ENCODE measurements at places on chromosomes 1 and 21.

- no peak for DNase-seq
Observed at GRCh38 chr1:14553711-14554110, 44.8 kb upstream of the KAZN start.

- DNase-seq: no peak
Observed at GRCh38 chr1:116258668-116259419, 114.2 kb upstream of the ATP1A1 start.

DNA sequence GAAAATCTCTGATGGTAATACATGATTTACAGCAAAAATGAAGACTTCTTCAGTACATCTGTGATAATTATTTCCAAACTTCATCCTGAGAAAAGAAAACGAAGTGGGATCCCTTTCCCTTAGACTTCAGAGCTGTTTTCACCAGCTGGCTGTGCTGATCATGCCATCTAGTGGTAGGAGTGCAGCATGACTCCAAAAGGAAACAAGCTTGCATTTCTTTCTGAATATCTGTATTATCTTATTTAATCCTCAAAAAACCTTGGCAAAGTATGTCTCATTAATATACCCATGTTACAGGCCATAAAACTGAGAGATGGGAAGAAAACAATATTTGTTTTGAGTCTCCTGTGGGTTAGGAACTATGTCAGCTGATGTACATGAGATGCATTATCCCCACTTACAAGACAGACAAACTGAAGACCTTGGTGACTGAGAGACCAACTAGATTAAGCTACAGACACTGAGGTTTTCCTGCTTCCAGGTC lies 9.8 kb upstream of the GJA8 start:
- no peak for DNase-seq

- no peak for DNase-seq
Observed at GRCh38 chr1:19613171-19613703, 30.9 kb upstream of the NBL1 start.
